ENCODE measurements at places on chromosomes 4 and X.

DNA sequence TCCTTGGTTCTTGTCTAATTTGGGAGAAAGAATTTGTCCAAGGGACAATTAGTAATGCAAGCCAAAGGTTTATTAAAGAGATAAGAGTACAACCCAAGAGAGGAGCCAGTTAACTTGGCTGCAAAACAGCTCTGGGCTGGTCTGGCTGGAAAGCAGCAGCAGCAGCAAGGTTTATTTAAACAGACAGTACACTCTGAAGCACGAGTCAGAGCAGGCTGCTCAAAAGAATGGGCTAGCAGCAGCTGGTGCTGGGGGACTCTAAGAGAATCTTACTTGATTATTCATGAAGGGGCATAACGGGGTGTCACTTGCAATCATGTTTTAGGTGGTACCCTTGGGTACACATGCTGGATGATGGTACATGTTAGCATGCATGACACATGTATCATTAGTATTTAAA is 17.1 kb upstream of the CT47C1 start:
- no peak for DNase-seq

- DNase-seq, result no peak
These were observed at the start of gene NSUN7 for GRCh38 chr4:40749717-40750460. Gene NSUN7 (plus strand): TSS chr4:40749955. CDS start chr4:40750694, 739 bp downstream.

GRCh38 chrX:101659601-101660063 is at the start of gene ARMCX2:
Gene ARMCX2 (minus strand): TSS chrX:101659850. CDS start chrX:101657588, 2,262 bp downstream.
- DNase-seq, result no peak

DNA sequence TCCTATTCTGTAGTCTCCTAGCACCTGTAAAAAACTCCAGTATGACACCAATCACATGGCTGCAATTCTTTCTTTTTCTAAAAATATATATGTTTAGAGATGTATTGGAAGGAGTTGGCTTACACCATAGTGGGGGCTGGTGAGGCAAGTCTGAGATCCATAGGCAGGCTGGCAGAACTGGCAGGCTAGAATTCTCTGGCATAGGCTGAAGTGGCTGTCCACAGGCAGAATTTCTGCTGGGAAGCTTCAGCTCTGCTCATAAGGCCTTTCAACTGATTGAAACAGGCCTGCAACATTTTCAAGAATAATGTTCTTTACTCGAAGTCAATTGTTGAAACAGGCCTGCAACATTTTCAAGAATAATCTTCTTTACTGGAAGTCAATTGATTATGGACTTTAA is 37.0 kb downstream of the FGF2 start:
- DNase-seq, result no peak

GRCh38 chr4:26099967-26100366 is 185.9 kb downstream of the SMIM20 start:
- no peak for DNase-seq

- DNase-seq, result no peak
These were observed 173.6 kb upstream of the NUDT6 start for GRCh38 chr4:123096038-123096437.

- DNase-seq, result no peak
These were observed 6.6 kb downstream of the RAI2 start for GRCh38 chrX:17854531-17854930.

GRCh38 chr4:163072222-163072621 is 94.5 kb downstream of the NAF1 start:
- no peak for DNase-seq

- DNase-seq, result no peak
These were observed 726.3 kb downstream of the RAPGEF2 start for GRCh38 chr4:159829184-159829583.

DNA sequence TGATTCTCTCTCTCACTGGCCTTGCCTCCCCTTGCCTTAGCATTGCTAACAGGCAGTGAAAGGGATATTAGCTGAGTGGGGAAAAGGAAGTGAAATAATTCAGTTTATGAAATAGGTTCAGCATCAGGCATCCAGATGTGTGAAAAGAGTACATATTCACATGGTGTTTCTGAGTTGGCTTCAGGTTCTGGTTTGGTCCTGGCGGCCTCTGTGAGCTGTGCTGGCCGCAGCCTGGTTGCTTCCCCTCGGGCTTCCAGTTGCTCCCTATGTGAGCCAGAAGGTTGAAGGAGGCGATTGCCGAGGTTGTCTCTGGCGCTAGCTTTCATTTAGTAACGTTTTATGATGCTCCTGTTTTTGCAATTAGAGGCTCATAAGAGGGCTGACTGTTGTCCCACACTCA is 99.1 kb upstream of the TLR2 start:
- no peak for DNase-seq

DNA sequence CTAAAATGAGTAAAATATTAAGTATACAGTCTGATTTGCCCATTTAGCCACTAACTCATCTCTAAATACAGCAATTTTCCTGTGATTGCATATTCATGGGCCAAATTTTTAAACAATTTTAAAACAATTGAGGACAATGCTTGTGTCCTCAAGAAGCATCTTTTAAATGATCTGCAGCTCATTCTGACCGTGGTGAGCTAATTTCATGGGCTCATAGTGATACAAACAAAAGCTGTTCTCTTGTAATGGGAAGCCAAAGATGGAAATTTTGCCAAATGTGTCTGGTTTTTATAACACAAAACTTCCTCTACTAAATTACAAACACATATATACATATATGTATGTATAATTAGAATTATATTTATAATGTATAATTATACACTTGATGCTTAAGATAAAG is 39.7 kb downstream of the HMGB2 start:
- no peak for DNase-seq

- DNase-seq, result no peak
These were observed 344.4 kb downstream of the UNC5C start for GRCh38 chr4:95204267-95204844.

DNA sequence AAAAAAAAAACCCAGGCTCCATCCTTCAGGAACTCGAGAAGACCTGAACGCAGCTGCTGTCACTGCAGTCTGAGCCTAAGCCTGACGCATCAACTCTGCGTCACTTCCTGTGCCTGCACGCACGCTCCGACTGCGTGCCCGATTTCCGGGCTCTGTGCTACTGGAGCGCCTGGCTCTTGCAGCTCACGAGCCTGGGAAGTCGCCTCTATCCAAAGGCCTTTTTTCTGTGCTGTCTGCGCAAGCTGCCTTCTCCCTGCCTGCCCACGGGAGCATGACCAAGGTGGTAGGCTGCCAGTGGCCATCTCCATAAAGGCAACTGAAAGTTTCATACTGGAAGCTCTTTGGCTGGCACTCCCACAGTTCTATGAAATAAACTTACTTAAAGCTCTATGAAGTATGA is 9.9 kb upstream of the GASK1B start:
- no peak for DNase-seq

- no peak for DNase-seq
These were observed 22.9 kb downstream of the ATP5ME start for GRCh38 chr4:650951-651883.

- no peak for DNase-seq
These were observed 54.1 kb downstream of the C4orf51 start for GRCh38 chr4:145734031-145734430.

DNA sequence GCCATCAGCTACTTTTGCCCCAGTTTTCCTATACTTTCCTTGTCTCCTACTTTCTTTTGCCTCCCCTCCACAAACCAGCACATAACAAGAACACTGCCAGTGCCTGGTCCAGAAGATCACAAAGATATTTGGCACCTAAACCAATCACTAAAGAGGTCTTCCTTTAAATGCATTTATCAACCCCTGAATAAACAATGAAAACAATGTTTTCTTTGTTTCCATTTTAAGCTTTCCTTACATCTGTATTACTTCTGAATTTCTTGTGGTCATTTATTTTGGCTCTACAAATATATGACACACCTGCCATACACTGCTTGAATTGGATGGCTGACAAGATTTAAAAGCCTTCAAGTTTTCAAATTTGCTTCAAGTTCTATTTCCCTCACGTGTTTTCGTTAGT is 43.9 kb downstream of the MBNL3 start:
- DNase-seq, result no peak

DNA sequence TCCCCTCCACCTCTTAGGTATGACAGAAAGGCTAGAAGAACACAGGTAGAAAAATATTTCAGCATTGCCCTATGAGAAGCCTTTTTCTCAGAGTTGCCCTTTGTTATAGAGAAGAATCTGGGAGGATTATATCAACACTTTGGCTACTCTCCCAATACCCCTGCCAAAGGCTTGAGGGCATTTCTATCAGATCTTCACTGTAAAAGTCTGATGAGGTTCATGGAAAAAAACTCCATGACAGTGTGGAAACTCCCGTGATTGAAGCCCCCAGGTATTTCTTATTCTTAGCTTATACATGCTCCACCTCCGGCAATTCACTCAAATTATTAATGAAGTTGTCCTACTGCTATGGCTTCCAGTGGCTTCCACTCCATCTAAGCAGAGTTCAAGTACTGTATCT is 753.6 kb downstream of the CENPC start:
- no peak for DNase-seq

DNA sequence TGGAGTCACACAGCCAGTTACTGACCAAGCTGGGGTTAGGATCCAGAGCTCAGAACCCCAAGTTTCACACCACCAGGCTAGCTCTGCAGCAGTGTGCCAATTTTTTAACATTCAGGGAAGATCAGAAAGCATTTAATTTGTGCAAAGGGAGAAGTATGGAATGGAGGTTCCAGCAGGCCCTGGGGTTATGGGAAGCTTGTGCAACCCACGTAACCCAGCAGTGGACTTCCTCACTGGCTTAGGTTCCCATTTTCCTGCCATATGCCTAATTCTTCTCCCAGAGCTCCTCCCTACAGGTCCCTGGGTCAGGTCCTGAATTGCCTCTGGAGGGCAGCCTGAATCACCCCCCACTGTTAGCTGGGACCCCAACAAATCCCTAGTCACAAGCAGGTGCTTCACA is 14.0 kb downstream of the APLN start:
- DNase-seq, result no peak

GRCh38 chrX:50920132-50920531 is 9.6 kb downstream of the BMP15 start:
- no peak for DNase-seq

DNA sequence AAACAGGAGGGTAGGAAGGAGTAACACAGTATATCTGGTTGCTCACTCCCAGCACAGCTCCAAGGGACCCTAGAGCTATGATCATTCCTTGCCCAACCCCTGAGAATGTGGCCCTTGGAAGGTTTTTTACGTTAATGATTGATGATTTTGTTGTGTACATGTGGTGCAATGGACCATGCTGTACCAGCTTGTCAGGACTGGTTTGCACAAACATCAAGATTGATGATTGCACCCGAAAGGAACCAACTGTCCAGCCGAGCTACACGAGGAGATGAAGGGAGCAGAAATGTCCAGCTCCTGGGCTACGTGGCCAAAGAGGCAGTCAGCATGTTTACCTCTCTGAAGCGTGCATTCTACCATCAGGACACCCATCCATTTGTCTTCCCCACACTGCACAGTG is 83.2 kb upstream of the USP9X start:
- DNase-seq, result no peak

DNA sequence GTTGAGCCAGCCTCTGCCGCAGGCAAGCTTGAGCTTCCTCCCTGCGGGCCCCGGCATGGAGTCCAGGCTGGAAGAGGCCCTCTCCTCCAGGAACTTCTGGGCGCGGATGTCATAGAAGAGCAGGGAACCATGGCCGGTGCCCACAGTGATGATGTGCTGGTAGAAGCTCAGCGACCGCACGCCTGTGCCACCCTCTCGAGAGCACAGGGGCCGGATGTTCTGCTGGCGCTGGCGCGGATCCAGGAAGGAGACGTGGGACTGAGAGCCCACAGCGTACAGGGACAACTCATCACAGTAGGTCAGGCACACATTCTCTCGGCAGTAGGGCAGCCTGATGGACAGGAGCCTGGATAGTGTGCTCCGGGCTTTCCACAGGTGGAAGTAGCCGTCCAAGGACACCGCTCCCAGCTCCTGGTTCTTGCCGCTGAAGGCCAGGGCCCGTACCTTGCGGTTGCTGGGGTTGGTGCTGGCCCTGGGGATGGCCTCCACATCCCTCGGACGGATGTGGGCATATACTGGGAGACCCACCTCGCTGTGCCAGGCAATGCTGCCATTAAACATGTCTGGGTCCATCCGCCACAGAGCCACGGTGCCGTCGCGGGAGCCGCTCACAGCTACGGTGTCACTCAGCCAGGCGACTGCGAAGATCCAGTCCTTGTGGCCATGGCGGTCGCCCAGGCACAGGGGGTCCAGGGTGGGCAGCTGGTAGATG is 1.2 kb downstream of the DCAF12L2 start:
- no peak for DNase-seq

- peak; percentile 89 for DNase-seq
These were observed 12.2 kb upstream of the CENPU start for GRCh38 chr4:184745831-184746795.

Data from hematopoietic multipotent progenitor cell treated with erythropoietin and hydrocortisone succinate and interleukin-3 and kit ligand, for 15 days (in vitro differentiated cells).